Left cardiac atrium (tissue), 4 donors: ENCODE measurements at places on chromosomes 12 and 14.

GRCh38 chr12:31117203-31118011, 43.7 kb downstream of the DDX11 start:
- peak; percentile 41 for DNase-seq

- DNase-seq, result no peak
Measured at GRCh38 chr14:63418020-63418419, 99.3 kb upstream of the GPHB5 start.

- DNase-seq, result peak; percentile 85
Measured at GRCh38 chr14:73741386-73741875, 27.2 kb upstream of the PNMA1 start.

DNA sequence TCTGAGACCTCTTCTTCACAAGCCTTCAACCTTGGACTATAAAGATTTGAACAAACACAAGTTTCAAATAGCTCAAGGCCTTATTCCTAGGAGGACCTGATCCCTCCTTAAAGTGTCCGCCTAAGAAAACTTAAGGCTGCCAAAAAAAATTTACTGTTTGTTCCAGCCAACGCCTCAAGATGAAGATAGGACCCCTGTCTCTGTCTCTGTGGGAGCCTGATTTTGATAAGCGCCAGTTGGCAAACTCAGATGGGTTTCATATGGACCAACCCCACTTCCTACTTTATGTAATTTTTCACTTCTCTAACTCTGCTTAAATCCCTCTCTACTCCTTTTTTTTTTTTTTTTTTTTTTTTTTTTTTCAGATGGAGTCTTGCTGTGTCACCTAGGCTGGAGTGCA, 11.0 kb downstream of the FKBP3 start:
- DNase-seq, result no peak

DNA sequence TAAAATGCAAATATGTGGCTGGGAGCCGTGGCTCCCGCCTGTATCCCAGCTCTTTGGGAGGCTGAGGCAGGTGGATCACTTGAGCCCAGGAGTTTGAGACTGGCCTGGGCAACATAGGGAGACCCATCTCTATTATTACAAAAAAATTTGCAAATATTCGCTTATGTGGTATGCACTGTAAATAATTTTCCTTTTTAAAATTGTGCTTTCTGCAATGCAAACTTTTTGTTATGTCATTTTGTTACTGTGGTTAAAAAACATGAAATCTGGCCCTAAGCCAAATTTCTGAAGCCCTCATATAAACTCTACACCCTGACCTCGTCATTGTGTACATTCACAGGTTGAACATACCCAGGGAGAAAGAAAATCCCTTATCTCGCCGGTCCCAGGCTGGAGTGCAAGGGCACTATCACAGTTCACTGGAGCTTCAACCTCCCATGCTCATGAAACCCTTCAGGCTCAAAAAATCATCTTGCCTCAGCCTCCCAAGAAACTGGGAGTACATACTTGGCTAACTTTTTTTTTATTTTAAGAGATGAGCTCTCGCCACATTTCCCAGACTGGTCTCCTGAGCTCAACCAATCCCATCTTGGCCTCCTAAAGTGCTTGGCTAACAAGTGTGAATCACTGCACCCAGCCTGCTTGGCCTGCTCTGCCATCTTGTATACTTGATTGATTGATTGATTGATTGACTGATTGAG, 24.7 kb downstream of the TRAPPC6B start:
- no peak for DNase-seq

- peak; percentile 28 for DNase-seq
Measured at GRCh38 chr12:100826323-100826722, 31.7 kb downstream of the ANO4 start.

- no peak for DNase-seq
Measured at GRCh38 chr12:132418393-132418925, 71.5 kb upstream of the FBRSL1 start.

GRCh38 chr12:101231636-101232035, 21.6 kb upstream of the SLC5A8 start:
- no peak for DNase-seq

GRCh38 chr14:101098177-101098576, 194.7 kb upstream of the RTL1 start:
- no peak for DNase-seq

GRCh38 chr14:64788706-64789105, 84.5 kb downstream of the PLEKHG3 start:
- no peak for DNase-seq

DNA sequence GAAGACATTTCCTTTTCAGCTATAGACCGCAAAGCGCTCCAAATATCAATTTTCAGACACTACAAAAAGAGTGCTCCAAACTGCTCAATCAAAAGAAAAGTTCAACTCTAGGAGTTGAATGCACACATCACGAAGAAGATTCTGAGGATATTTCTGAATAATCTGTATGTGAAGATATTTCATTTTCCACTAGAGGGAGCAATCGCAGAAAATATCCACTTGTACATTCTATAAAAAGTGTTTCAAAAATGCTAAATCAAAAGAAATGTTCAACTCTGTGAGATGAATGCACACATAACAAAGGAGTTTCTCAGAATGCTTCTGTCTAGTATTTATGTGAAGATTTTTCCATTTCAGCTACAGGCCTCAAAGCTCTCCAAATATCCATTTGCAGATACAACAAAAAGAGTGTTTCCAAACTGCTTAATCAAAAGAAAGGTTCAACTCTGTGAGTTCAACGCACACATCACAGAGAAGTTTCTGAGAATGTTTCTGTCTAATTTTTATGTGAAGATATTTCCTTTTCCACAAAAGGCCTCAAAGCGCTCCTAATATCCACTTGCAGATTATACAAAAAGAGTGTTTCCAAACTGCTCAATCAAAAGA, 643.8 kb upstream of the ALG10B start:
- DNase-seq, result no peak

DNA sequence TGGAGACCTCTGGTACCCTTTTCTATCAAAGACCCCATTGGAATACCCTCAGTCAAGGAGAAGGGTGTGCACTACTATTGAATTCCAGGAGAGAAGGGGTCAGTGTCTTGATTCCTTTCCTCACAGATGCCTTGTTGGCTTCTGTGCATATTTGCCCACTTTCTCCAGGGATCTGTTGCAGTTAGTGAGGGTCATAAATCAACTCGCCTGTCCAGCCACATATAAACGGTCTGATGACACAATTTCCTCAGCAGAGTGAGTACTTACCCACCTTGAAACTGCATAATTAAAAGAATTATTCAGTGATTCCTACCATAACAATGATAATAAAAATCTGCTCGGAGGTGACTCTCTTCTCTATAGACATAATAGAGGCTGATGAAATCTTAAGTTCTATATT, 13.9 kb upstream of the DCD start:
- no peak for DNase-seq

GRCh38 chr12:47903927-47904712, 674 bp downstream of the VDR start:
- peak; percentile 63 for DNase-seq

DNA sequence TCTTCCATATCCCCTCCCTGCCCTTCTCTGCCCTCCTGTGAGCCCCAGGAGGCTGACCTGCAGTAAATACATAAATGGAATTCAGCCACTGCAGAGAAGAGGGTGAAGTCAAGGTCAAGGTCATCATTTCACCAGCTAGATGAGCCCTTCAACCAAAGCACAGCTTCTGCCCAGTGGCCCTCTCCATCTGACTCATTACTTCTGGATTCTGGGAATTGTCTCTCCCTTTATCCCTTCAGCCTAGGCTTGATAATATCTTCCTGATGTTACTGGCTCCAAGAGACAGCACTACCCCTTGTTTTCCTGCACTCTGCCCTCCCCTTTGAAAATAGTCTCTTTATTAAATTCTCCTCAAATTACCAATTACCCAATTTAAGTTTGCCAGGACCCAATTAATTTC, 64.5 kb downstream of the TTC9 start:
- DNase-seq, result no peak

DNA sequence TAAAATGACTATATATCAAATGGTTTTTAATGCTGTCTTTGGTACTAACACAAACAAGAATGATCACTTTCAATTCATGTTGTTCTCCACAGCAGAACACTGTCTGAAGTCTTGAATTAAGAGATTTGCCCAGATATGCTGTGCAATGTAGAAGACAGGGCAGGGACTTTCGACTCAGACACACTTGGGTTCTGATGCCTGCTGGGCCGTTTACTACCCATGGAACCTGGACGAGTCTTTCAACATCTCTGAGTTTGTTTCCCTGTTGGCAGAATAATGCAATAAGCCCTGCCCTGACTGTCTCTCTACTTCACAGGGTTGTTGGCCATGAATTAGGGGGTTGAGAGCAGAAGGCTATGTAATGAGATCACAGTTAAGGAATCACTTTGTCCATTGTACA, 162.6 kb upstream of the TMPO start:
- no peak for DNase-seq

DNA sequence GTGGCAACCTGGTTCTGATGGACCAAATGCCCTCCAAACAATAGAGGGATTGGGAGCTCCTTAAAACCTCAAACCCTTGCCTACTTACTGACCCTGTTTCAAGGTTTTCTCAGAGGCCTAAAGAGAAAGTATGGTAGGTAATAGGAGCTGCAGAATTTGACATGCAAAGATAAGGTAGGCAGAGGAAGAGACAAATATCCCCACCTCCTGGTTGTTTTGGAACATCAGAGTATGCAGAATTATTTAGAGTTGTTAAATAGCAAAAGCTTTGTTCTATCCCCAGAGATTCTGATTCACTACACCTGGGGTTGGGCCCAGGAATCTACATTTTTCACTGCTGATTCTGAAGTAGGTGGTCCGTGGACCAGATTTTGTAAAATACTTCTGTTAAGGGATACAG, 421.2 kb downstream of the SOX5 start:
- DNase-seq, result no peak

DNA sequence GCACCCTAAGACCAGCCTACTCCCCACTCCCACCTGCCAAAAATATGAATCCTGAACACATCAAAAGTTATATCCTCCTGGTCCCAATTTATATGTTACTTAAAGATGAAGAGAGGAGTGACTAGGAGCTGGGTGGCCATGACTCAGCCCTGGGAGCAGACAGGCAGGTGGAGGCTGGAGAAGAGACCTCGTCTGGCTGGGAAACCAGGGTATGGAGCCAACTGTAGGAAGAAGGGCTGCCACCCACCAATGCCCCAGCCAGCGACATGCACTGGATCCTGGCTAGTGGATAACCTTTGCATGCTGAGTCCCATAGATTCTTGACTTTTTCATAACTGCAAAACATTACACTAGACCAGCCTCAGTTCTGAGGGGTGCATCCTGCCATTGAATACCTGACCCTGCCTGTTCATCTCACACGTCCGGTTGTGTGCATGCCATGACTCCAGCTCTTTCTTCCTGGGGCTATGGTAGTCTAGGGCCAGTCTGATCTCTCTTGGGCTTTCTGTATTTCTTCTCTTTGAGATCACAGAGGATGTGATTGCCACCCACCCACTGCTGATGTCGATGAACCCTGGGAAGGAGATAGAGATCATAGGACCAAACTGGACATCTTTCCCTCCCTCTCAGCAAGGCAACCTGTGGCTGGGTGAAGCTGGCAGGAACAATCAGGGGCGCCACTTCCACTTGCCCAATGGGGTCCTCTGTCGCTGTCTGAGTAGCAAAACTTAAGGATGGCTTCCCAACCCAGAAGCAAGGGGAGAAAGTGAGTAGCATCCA, 69.6 kb upstream of the DDX11 start:
- no peak for DNase-seq

DNA sequence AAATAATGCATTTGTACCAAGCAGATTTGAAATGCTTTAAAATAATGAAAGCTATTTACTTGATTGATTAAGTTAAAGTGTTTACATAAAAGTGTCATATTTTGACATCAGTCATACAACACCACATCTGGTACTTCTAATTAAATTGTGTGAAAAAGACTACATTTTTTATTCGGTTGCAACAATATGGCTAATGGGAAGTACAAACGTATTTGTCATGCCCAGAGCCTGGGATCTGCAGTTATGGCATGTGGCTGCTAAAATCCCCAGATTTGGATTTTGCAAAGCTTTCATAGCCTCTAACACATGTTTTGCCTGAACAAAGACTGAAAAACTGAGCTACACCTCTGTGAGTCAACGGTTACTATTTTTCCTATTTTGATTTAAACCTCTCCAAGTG, 66.6 kb downstream of the LLPH start:
- DNase-seq, result no peak

DNA sequence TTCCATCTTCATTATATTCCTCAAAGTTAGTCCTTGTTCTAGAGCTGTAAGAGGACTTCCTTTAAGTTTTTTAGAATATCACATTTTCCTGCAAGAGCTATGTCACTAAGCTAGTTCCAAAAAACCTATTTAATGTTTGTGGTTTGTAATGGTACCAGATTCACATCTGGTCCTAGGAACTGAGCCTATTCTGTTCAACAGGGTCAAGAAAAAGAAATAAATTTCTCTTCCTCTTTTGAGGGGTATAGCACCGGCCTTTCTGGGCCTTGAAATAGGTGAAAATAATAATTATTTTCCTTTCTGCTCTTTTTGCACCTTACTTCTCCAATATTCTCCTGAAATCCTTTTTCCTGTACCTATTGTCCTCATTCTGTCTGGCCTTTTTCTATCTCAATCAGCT, 3.6 kb upstream of the STXBP6 start:
- DNase-seq, result no peak
